K562 (cell line): ENCODE measurements at places on chromosomes 16 and 17. TPM values are rescaled to one million over a fixed set of nuclear protein-coding genes. Genes with fewer than 3 reads are reported as not detected.

The CSH1 gene
- not detected in 2 replicates for polyA plus RNA-seq

The CALB2 gene
- polyA plus RNA-seq = not detected in 2 replicates

The NTN3 gene
- not detected in 2 replicates for polyA plus RNA-seq

The ADGRG3 gene
- 0.24 and 0.52 TPM in 2 replicates for polyA plus RNA-seq

The TNP2 gene
- not detected in 2 replicates for polyA plus RNA-seq

The DOC2A gene
- polyA plus RNA-seq = 0.36 and 2.6 TPM in 2 replicates

The KRTAP1-4 gene
- not detected in 2 replicates for polyA plus RNA-seq

The CCDC102A gene
- 2.0 and 4.9 TPM in 2 replicates for polyA plus RNA-seq

The ZNF267 gene
- polyA plus RNA-seq = 13.0 and 14.6 TPM in 2 replicates

The PIRT gene
- not detected in 2 replicates for polyA plus RNA-seq

The KDM6B gene
- polyA plus RNA-seq = 2.7 and 3.0 TPM in 2 replicates

The AXIN1 gene
- 36.8 and 40.5 TPM in 2 replicates for polyA plus RNA-seq

The CPNE7 gene
- polyA plus RNA-seq = 67.3 and 78.1 TPM in 2 replicates

The HS3ST3A1 gene
- polyA plus RNA-seq = 6.6 and 9.1 TPM in 2 replicates

The ROGDI gene
- 36.1 and 37.3 TPM in 2 replicates for polyA plus RNA-seq

The TGFB1I1 gene
- polyA plus RNA-seq = 0.19 and 0.54 TPM in 2 replicates

The CD79B gene
- polyA plus RNA-seq = 0.57 TPM in 1 of 2 replicates, not detected in the other
